Brain (organoid and tissue), 16 donors: ENCODE measurements at places on chromosomes 16 and 17.

DNA sequence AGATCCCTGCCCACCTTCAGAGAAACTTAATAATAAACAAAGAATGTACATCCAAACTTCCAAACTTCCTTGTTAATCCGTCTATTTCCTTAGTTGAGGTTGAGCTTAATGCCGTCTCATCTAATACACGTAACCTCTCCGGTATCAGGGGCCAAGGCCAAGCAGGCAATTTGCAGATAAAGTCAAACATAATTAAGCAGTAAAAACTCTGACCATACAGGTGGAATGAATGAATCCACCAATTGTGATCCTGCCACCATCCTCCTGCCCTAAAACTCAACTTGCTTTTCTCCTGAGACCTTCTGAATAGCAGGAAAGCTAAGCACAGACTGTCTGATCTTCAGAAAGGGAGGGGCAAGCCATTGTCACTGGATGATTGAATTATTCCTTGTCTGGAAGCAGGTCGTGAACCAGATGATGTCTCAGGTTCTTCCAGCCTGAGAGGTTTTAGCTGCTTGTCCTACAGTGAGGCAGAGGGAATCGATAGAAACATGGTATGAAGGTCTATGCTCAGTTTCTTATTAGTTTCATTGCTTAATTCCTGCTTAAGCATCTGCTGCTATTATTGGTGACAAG, 1111.8 kb upstream of the EEF2KMT start:
- peak; percentile 25 for DNase-seq

DNA sequence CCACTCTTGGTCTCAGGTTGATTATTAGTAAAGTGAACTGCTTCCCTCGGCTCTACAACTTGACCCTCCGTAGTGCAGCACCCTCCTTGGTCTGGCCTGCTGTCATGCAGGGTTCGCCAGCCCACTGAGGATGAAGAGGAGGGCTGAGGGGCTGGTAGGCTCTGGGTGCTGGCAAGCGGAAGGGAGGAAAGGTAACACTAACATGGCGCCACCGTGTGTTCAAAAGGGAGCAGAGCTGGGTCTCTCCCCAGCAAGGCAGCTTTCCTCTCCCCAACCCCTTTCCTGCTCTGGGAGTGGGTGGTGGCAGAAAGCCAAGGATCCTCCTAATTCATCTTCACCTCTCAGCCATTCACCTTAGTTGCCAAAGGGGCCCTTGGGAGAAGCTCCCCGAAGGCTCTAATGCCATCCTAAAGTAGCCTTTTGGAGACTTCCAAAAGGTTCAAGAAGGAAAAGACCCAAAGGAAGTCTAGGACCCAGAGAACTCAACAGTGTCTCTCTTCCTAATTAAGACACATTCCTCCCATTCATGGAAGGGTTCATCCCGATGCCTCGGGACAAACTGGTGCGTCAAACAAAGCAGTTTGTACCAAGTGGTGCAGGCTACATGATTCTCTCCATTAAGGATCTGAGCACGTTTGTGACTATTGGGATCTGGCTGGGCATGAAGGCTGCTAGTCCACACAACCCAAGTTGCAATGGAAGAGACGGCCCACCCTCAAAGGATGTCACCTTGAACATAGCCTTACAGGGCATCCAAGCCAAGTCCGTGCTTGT, 90.8 kb upstream of the TOB1 start:
- DNase-seq, result peak; percentile 76

GRCh38 chr16:53932975-53933374, 229.0 kb downstream of the FTO start:
- no peak for DNase-seq

GRCh38 chr17:43043307-43043706, 18.3 kb downstream of the RND2 start:
- DNase-seq, result no peak

GRCh38 chr16:70703041-70703834, 17.4 kb upstream of the MTSS2 start:
- peak; percentile 80 for DNase-seq

DNA sequence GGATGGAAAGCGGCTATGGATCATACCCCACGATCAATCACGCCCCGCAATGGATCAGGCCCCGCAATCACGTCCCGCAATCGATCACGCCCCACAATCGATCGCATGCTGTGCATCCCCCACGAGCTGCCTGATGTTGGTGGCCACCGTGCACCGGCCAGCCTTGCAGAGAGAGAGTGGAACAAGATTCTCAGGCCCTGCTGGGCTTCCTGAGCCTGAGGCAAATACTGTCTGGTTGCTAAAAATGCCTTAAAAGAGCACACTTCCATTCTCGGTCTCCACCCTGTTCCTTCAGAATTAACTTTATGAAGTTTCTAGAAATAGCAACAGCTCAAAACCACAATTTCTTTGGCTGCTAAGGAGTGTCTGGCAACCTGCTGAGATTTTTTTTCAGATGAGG, 81.5 kb downstream of the VPS53 start:
- no peak for DNase-seq

DNA sequence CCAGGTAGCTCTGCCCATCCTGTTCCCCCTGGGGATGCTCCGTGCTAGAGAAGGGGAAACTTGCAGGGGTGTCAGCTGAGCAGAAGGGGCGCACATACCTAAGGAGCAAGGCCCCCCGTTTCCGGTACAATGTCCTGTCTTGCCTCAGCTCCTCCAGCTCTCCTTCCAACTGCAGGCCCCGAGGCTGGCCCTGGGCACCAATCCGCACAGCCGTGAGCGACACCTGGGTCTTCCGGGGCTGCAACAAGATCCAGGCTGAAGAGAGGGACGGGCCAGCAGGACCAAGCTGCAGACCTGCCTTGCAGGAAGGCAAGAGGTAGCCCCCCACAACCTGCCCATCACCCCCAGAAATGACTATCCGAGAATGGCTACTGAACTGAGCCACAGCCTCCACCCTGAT, 102.6 kb downstream of the RMI2 start:
- DNase-seq, result no peak

DNA sequence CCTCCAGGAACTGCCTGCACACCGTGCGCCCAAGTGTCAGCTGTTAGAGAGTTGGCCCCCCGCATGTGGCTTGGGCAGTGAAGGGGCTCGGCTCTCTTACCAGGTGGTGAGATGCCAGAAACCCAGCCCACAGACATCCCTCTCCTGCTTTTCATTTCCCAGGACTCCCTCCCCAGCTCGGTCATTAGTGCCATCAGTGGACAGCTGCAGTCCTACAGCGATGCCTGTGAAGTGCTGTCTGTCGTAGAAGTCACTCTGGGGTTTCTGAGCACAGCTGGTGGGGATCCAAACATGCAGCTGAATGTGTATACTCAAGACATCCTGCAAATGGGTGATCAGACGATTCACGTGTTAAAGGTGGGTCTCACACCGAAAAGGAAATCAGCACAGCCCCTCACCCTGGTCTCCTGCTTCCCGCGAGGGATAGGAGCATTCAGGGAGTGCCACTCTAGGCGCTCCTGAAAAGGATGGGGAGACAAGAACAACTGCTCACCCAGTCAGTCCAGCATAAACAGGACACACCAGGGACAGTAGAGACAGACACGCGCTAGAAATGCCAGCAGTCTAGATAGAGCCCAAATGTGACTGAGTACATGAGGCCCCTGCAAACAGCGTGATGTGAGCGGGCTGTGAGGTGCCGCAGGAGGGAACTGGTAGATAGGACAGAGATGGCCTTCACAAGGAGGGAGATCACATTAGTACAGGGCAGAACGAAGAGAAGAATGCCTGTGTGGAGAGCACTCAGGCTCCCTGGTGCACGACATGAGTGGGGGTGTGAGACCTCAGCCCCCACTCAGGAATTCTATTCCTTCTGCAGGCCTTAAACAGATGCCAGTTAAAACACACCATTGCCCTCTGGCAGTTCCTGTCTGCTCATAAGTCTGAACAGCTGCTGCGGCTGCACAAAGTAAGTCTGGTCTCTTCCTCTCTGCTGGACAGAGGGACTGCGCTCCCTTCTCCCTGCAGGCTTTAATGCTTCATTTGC, 25.7 kb upstream of the ENDOV start:
- no peak for DNase-seq
